Dermis microvascular lymphatic vessel endothelial cell (primary cell): ENCODE measurements at places on chromosomes 13 and 19.
A peak's percentile ranks its signal among the peaks of the same experiment; 100 is the strongest.

- no peak for DNase-seq
Measured at GRCh38 chr19:19033176-19033425, 216 bp downstream of the SUGP2 start.

DNA sequence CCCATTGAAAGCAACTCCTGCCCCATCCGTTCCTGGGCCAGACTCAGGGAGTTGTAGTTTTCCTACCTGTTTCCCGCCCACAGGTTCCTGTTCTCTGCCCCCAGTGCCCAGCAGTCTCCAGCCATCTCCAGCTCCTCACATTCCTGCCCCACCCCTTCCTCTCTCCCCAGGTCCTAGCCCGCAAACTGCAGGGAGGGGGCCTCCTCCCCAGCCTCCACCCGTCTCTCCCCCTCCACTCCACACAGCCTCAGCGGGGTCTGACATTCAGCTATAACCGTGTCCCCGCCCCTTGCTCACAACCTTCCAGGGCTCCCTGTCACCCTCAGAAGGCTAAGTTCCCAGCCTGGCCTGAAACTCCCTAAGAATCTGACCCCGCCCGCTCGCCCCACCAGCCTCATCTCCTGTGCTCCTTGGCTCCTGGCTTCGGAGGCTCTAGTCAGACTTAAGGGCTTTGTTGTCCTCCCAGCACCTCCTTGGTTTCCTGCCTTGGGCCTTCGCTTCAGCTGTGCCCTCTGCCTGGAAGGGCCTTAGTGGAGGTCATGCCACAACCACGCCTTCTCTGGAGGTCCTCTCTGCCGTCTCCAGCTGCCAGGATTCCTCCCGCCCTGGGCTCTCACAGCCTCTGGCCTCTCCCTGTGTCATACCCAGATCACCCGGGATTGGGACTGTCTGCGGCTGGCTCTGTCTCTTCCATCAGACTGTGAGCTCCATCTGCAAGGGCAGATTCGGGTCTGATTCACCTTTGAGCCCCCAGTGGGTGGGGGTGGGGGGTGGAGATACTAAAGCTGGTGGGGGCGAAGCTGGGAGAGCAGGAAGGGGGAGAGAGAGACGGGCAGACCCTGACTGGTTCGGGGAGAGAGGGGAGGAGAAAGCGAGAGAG is 5.1 kb upstream of the SPACA6 start:
- no peak for DNase-seq

DNA sequence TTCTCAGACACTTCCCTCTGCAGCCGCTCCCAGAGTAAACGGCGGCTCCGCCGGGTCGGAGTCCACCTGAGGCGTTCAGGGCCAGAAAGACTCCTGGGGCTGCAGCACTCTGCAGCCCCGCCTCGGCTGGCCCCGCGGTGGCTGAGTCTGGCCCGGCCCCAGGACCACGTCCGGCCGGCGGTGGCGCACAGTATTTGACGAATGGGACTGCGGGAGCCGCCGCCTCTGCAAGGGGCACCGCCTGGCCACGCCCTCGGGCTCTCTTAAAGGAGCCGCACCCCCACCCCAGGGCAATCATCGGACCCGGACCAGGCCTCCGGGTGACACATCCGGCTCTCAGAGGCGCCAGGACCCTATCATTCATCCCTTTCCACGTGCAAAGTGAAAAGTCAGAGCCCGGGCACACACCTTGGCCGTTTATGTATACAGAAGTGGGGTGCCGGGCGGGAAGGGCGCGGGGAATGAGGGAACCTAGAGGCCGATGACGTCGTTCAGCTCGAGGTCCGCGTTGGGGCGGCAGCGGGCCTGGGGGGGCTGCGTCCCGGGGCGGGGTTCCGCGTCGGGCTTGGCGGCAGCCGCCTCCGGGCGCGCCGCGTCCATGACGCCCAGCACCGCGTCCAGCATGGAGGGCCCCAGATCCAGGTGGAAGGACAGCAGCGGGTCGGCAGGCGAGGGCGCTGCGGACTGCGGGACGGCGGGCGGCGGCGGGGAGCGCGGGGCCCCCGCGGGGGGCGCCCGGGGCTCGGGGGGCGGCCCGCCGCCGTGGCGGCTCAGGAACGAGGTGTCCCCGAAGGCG is 1.2 kb upstream of the LENG9 start:
- peak; percentile 78 for DNase-seq

DNA sequence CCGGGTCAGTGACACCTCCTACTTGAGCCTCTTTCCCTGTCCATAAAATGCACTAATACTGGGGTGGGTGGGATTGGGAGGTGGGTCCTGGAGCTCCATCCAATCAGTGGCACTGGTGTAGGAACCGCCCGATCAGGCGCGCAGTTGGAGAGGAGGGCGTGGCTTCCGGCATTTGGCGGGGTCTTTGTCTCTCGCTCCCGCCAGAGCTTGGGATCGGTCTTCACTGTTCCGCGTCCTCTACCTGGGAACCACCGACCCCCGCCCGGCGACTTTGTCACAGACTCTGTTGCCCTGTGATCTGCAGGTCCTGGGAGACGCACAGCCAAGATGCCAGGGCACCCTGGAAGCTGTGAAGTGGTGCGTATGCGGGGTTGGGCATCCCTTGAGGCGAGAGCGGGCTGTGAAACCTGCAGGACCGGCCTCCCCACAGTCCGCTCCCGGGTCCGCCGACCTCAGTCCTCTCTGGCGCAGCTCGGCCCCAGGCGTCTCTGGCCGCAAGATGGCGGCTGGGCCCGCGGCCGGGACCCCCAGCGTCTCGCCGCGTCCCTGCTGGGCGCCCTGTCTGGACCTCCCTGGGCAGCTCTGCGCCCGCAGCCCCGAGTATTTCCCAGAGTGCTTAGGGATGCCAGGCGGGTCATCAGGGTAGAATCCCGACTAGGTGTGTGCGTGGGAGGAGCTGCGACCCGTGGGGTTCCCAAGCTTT is 41.6 kb upstream of the ZNF730 start:
- DNase-seq, result peak; percentile 71

GRCh38 chr13:79549355-79550106 is 68.6 kb downstream of the NDFIP2 start:
- no peak for DNase-seq

DNA sequence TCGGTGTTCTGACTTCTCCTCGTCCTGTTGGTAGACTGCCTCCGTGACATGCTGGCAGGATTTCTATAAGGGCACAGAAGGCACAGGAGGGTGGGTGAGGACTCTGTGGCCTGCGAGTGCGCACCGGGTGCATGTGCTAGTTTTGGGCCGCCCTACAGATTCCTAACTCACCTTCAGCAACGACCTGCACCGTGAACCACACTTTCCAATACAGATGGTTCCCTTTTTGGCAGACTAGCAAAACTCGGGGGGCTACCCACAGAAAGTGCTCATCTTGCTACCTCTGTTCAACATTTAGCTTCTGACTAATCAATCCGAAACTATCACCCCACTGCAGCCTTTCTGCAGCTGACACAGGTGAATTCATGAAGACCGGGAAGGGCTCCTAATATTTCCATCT is 14.1 kb upstream of the AMER2 start:
- no peak for DNase-seq

GRCh38 chr19:7489609-7490044 is 792 bp upstream of the PEX11G start:
- no peak for DNase-seq

GRCh38 chr13:46717275-46717674 is 79.7 kb downstream of the ESD start:
- peak; percentile 47 for DNase-seq

- no peak for DNase-seq
Measured at GRCh38 chr13:25575562-25575961, 203.8 kb downstream of the ATP8A2 start.

DNA sequence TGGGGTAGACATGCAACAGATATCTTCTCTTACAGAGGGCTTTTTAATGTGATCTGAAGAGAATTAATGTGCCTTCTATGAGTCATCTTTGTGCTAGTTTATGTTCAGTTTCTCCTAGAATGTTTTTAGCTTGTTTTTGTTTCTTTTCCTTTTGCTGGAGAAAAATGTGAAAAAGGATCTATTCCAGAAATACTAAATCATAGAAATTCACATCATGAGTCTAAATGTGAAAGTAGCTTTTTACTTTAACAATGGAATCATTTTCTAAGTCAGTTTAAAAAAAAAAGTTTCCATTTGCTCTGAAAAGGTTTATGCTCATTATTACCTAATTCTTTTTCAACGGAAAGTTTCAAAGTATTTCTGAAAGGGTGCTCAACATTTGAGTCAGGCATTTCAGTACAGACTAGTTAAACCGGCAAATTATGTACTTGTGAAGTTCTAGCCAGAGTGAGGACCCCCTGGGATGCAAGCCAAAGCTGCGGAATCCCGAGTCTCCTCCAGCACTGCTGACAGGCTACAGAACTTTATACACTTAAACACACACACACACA is 72.9 kb downstream of the SPATA13 start:
- no peak for DNase-seq

- DNase-seq, result no peak
Measured at GRCh38 chr19:56476651-56477428, at the start of gene ZNF667. ZNF667 (minus strand) TSS chr19:56477345; CDS start chr19:56462370, 14,975 bp downstream.
